ENCODE measurements at places on chromosomes 3 and 15.

DNA sequence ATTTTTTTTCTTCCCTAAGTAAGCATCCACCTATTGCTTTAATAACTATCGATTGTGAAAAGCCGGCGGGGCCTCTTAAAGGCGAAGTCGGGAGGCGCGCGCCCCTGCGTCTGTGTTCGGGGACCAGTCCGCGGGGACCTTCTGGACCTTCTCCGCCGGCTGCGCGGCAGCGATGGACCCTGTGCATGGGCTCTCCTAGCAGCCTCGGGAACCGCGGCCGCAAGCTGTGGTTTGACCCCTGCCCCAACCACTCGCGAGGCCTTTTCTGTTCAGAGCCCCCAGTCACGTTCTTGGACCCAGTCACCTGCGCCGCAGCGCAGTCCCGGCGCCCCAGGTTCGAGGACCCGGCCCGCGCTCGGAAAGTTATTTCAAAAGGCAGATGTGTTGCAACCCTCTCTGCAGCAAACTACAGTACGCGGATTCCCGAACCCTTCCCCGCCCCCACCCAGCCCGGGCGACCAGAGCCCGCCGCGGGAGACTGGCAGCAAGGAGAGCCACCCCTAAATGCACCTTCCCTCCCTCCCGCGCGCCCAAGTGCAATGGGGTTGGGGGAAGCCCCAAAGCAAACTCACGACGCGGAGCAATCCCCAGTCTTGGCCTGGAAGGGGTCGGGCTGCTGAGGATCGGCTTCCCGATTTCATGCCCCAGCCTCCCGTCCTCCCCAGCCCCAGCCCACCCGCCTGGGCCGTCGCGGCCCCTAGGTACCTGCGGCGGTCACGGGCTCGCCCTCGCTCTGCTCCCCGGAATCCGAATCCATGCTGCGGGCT, 684 bp downstream of the TNFAIP8L3 start:
- peak; percentile 54 for DNase-seq

- DNase-seq, result no peak
Measured at GRCh38 chr15:94182883-94183282, 48.5 kb upstream of the MCTP2 start.

DNA sequence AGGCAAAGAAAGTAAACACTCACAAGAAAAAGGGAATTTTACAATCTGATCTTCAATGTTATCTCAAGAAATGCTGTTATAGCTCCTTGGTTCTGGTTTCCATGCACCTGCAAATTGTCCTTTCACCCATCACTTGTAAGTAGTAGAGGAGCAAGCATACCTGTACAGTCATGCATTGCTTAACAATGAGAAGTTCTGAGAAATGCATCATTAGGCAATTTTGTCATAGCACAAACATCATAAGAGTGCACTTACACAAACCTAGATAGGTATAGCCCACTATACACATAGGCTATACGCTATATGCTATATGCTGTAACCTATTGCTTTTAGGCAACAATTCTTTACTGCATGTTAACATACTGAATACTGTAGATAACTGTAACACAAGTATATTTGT, 672.3 kb downstream of the FHIT start:
- DNase-seq, result no peak

DNA sequence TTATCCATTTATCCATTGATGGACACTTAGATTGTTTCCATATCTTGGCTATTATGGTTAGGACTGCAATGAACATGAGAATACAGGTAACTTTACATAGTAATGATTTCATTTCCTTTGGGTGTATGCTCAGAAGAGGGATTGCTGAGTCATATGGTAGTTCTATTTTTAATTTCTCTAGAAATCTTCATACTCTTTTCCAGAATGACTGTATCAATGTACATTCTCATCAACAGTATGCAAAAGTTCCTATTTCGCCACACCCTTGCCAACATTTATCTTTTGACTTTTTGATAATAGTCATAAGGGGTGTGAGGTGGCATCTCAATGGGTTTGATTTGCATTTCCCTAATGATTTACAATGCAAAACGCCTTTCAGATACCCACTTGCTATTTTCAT, 6.2 kb upstream of the NIPA1 start:
- no peak for DNase-seq

DNA sequence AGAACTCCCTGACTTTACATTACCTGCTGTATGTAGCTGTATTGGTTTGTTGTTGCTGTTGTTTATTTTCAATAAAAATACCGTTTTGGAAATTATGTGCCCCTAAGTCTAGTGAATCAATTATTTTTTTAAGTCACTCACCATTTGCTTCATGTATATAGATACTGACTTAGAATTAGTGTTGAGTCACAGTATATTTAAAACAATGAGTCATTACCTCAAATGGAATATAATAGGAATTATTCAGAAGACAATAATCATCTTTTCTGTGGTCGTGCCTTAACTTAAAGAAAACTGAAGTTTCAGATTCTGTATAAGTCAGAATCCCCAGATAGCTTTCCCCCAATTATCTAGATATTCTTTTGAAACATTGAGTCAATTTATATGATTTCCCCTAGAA, 21.0 kb upstream of the ALDH1A2 start:
- DNase-seq, result no peak

DNA sequence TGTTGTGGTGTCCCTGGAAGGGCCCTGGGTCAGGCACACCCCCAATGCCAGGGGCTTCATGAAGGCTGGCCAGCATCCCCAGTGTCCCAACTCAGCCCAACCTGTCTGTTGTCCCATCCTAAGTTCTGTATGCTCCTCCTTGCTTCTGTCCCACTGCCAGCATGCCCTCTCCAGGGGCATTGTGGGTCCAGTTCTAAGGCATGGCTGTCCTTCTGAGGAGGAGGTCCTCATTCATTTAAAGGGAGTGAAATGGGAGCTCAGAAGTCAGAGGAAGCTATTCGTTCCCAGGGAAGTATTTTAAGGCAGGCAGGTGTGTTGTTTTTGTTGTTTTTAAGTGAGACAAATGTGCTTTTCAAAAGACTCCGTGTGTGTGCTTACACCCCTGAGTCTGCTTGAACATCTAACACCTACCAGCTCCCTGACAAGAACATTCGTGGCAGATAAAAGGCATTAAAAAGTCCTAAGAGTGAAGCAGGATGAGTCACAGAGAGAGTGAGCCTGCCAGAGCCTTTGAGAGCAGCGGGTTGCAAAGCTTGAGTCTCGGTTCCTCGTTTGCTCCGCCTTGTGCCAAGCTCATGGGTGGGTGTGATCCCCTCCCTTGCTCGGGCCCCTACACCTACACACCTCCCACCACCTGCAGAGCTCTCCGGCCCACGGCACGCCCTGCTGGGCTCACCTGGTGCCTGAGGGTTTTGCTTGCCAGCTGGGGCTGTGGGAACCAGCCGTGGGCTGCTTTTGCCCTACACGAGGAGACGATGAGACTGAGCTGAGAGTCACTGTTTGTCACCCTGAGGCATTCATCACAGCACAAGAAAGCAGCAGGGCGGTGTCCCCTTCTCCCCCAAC, 183.4 kb upstream of the TOPAZ1 start:
- no peak for DNase-seq

GRCh38 chr3:84136425-84136824, 822.4 kb upstream of the CADM2 start:
- no peak for DNase-seq

- DNase-seq, result no peak
Measured at GRCh38 chr3:117490716-117491115, 781.1 kb downstream of the TUSC7 start.

GRCh38 chr3:155745795-155746550, 1.1 kb upstream of the PLCH1 start:
- no peak for DNase-seq

GRCh38 chr15:99098991-99099390, 5.9 kb upstream of the SYNM start:
- no peak for DNase-seq

GRCh38 chr15:91622235-91622634, 231.3 kb upstream of the SLCO3A1 start:
- DNase-seq, result no peak

GRCh38 chr3:5717254-5717653, 529.7 kb downstream of the EDEM1 start:
- no peak for DNase-seq

Data from liver (tissue), 10 donors.